GM13977 (cell line): ENCODE measurements at places on chromosomes 6 and 20.

DNA sequence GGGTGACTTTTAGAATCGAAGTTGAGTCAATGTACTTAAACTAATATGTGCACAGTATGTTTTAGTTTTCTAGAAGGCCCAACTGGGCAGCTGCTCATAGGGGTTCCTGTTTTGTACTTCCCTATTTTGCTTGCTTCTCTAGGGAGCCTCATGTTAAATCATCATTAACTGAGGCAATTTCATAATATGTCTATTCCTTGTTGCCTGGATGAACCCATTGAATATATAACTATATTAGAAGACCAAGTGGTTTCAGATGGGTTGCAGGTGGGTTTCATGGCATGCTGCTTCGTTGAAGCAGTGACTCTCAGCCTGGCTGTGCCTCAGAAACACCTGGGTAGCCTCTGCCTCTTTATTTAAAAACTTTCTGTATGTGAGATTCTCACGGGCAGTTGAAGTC, 22.2 kb downstream of the CARMIL1 start:
- DNase-seq: no peak

DNA sequence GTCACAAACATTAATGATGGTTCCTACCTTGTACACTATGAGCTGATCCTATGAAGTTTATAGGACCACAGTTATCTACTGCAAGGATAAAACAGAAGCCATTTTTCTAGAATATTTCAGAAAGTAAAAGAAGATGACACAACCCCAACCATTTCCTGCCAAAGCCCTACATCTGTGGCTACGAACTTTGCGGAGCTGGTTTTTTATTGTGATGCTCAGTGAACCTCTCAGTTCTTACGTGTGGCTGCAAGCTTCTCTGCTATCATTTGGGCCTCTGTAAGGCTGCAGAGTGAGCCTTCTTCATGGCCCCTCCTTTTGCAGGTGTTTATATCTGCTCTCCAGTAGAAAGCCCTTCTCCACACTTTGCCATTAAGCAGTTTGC, 17.8 kb upstream of the TAGAP start:
- DNase-seq: peak; percentile 46

- no peak for DNase-seq
These were observed 12.2 kb downstream of the SLC35F1 start for GRCh38 chr6:117919275-117919674.

GRCh38 chr6:116518621-116519368, 7.4 kb downstream of the CALHM5 start:
- no peak for DNase-seq

DNA sequence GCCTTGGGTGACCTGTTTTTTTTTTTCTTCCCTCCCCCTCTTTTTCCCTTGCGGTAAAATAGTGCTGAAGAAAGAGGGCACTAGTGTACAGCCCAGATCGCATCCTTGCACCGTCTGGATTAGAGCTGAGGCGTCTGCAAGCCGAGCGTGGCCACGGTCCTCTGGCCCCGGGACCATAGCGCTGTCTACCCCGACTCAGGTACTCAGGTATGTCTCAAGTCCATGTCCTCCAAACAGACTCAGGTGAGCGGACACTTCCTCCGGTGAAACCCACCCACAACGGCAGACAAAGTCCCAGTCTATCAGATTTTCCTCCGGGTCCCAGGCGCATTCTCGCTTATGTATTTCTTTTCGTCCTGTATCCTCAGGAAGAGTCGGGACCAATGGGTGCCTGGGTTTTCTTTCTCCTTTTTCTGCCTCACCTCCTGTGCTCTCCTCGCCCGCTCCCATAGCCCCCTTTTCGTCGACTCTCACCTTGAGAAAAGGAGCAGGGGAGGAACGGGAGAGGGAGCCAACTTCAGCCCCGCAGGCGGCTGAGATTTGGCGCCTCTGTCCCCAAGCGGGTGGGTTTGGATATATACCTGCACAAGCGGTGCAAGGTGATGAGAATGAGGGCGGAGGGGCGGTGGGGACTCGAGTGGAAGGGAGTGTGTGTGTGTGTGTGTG, 1.1 kb upstream of the GRM1 start:
- DNase-seq: no peak

GRCh38 chr6:148973538-148974208, 226.8 kb downstream of the UST start:
- DNase-seq: no peak

DNA sequence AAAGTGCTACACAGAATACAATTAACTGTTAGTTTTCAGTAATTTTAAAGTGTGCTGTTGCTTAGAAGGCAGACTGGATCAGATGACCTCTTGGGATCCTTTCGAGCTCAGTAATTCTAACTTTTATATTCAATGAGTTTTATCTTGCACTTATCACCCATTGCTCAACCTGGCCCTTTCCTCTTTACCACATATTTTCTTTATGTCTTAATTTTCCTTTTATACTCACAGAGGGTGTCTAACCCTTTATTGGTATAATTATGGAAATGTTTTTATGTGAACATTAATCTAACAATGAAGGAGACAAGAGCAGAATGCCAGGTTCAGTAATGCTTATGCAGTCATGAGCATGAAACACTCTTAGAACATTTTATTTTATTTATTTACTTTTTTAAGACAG, 39.7 kb upstream of the CARMIL1 start:
- no peak for DNase-seq

- no peak for DNase-seq
These were observed 101.5 kb upstream of the DUSP22 start for GRCh38 chr6:190596-191395.

GRCh38 chr6:169502445-169502844, 199.4 kb downstream of the WDR27 start:
- no peak for DNase-seq

DNA sequence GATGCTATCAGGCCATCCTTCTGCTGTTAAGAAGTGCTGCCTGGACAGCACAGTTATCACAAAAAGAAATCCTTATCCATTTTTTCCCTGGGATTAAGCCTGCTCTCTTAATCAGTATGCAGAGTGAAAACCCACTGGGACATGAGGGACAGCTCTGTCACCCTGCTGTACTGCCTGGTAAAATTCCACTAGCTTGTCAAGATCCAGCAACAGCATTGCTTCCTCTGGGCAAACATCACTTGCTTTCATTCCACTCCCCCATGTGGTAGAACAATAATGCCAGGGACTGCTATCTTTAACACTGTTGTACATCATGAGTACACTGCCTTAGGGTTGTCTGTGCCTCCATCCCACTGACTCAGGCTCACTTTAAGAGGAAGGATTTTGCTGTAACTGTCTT, 331.3 kb downstream of the KIF16B start:
- no peak for DNase-seq
